CD4-positive, alpha-beta T cell treated with Interleukin-10 for 1 hour (primary cell): ENCODE measurements at places on chromosomes 16 and 17.

DNA sequence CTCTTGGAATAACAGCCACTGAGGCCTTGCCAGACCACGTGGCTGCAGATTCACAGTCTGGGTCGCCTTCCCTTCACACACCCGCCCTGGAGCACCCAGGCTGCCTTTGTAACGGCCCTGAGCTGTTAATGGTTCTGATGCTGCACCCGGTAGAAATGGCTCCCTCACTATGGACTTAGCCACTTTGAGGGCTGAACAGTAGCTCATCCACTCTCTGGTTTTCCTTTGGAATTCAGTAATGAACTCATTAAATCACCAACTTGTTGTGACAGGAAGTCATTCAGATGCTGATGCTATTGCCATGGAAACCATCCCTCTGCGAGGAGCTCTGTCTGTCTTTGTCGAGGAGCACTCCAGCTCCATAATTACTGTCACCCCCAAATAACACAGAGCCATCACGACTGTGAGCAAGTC is 59.2 kb downstream of the CDK5R1 start:
- DNase-seq = no peak

DNA sequence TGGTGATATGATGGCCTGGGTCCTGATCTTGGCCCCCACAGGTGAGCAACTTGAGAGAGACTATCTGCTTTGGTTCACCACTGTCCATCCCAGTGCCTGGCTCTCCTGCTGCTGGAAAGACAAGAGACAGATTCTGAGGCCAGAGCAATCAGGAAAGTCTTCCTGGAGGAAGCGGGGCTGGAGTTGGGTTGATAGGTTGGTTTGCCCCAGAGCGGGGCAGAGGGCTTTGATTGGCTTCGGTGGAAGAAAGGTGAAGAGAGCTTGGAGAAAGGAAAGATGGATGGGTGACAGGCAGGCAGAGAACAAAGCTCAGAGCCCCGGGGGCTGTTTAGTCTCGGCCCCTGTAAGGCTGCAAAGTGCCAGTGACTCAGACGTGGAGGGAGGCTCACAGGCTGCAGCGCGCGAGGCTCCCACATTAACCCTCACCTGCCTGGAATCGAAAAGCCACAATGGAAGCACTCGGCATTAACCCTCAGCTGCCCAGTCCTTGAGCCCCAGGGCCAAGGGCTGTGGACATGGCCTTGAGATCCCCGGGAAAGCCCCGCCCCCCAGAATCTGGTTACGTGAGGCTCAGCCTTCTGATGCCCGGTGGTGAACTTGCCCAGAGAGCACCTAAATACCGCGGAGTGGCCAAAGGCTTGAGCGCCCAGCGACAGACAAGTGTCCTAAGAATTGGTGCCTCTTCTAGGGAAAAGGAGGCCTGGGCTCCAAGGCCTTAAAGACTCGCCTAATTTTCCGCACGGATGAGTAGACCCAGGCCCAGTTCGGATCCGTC is 996 bp upstream of the CPNE2 start:
- DNase-seq = no peak

- no peak for DNase-seq
Measured at GRCh38 chr16:14308368-14308723, 237.2 kb downstream of the MRTFB start.

DNA sequence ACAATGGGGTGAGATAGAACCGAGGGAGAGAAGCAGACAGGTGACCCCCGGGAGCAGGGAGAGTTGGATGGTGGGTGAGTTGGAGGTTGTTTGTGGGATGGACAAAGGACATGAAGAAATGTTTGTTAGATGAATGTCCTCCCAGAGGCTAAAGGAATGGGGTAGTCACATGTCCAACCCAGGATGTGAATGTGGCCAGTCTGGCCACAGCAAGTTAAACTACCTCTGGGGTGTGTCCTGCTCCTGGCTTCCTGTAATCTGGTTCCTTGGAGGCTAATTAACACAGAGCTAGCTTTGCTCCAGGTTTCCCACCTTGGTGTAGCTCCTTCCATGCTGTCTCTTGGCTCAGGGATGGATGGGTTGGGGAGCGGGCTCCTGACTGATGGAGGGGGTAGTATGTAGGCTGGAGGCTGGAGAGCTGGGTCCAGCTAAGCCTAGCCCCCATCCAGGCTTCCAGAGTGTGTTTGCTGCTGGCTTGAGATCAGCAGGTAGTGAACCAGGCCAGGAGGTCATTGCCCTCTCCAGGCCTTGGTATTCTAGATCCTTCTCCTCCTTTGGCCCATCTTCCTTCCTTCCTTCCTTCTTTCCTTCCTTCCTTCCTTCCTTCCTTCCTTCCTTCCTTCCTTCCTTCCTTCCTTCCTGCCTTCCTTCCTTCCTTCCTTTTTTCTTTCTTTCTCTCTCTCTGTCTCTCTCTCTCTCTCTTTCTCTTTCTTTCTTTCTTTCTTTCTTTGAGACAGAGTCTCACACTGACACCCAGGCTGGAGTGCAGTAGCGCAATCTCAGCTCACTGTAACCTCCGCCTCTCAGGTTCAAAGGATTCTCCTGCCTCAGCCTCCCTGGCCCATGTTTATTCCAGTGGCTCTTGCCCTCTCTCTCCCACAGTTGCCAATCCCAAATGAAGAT is 28.0 kb upstream of the UBE2G1 start:
- no peak for DNase-seq

- DNase-seq = no peak
Measured at GRCh38 chr16:4801051-4801961, 1.1 kb downstream of the ROGDI start.

DNA sequence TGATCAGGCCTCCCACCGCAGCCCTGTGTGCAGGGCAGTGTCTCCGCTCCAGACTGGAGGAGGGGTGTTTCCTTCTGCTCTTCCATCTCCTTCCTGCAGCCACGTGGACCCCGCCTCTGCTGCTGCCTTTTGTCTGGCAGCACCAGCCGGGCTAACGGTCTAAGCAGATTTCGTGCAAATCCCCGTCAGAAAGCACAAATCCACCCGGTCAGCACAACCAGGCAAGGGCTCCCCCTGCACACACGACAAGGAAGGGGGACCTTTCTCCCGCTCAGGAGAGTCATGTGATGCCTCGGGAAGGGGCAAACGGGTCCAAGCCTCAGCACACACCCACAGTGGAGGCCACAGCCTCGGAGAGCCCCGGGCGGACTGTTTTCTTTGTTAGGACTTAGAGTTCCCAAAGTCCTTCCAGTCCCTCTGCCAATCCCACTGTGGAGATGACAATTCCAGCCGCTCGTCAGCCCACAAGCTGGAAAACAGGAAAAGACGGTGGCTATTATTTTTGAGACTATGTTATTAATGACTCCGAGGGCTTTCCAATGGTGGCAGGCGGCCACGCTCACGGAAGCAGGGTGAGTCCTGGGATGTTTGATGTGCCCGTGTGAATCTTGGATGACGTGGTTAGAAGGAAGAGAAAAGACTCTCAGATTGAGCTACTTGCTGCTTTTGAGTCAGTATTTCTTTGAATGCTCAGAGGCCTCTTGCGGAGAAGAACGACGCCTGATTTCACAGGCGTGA is 22.5 kb upstream of the MEAK7 start:
- no peak for DNase-seq

- no peak for DNase-seq
Measured at GRCh38 chr17:50164697-50164988, 1.2 kb upstream of the SGCA start.

DNA sequence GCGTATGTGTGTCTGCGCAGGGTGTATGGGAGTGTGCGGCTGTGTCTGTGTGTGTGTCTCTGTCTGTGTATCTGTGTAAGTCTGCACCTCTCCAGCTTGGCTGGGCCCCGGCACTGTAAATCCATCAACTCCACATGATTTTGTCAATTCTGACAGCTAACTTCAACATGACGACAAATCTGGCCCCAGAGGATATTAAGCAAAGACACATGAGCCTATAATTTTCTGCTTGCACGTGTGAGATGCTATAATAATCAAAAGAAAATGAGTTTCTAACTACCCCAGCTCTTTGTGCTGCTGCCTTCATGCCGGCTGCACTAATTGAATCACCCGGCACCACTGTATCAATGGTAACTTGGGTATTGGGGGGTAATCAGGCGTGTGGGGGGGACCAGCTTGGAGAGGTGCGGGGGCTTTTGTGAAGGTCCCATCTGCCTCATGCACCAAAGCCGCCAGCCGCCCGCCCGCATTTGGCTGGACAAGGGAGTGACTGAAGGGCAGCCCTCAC is 57.6 kb upstream of the LHX1 start:
- no peak for DNase-seq

DNA sequence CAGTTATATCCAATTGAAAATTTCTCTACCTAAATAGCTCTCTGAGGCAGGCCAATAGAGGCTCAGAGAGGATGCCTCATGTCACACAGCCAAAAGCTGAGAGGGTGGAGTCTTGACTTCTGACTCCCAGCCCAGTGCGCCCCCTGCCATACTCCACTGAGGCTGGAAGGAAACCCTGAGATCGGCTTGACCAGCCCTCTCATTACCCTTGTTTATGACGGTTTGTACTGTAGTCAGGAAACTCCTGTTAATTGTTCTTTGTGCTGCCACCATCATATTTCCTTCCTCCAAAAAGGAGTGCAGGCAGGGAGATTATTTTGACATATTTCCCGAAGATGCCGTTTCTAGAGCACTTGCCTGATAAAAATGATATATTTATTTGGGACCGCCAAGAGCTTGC is 107.9 kb downstream of the AIPL1 start:
- DNase-seq = no peak

DNA sequence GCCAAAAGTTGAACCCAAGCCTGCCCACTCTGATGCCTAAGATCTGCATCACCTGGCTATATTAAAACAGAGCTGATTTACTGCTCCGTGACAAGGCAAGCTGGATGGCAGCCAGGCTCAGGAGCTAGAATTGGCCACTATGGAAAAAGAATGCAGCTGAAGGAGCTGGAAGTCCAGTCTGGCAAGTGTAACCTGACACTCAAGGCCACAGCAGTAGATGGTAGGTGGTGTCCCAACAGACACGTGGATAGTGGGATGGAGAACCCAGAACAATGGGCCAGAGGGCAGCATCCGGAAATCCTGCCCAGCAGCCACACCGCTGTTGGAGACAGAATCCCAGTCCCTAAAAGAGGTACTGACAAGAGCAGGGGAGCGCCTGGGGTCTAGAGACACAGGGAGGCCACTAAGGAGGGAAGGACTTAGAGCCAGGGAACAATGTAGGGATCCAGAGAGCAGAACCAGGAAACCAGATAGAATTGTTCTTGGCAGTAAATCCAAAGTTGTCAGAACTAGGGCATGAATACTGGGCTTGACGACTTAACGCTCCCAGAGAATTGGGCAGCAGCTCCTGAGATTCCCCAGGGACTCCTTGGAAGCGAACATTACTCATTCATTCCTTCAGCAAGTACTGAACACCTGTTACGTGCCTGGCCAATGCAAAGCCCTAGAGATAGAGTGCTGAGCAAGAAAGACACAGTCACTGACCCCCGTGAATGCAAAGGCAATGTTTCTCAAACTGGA is 85.7 kb downstream of the CDYL2 start:
- DNase-seq = no peak

DNA sequence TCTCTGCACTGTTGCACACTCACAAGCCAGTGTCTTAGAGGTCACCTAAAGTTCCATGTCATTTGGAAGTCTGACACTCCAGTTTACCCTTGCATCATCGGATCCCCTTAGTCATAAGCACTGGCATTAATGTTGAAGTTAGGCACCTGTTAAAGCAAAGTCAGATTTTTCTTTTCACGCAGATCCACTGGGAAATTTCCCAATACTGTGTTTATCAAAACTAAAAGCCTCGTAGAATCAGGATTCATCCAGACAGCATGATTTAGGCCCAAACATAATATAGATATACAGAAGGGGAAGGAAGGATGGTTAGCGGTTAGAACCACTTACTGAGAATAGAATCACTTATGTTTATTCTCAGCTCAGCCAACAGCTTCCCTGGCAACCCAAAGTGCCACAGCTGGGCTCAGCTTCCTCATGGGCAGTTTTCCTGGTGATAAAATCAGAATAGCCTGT is 30.1 kb upstream of the HAPSTR1 start:
- no peak for DNase-seq

DNA sequence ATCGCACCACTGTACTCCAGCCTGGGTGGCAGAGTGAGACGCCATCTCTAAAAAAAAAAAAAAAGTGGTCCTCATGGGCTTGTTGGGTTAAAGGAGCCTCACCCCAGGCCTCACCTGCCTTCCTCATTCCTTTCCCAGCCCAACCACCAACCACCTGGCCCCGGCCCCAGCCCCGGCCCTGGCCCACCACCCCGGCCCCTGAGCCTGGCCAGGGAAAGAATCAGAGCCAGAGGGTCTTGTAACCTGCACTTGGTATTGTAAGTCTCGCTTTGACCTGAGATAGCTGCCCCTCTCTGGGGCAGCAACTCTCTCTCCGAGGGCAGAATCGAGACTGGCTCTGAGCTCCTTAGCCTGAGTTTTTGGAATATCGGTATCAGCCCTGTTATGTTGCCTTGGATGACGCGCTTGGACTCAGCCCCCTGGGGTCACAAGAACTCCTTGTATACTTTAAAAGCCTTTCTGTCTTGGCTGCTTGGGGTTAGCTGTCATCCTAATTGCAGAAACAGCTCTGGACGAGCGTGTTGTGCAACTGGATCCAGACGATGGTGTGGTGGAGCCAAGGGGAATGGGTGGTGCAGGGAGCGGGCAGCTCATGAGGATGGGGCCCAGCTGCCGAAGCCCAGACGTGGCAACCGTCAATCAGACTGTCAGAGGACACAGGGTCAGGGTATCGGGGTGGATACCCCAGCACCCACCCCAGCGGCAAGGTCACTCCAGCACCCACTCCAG is 14.6 kb downstream of the SMTNL2 start:
- DNase-seq = no peak

- DNase-seq = no peak
Measured at GRCh38 chr17:81740395-81740961, 28.4 kb downstream of the SLC25A10 start.

- no peak for DNase-seq
Measured at GRCh38 chr16:72797621-72798020, 250.3 kb downstream of the ZFHX3 start.

GRCh38 chr17:21677911-21678310 is 14.4 kb upstream of the KCNJ18 start:
- DNase-seq = no peak

- DNase-seq = peak; percentile 84
Measured at GRCh38 chr17:35930211-35931065, at the start of gene RDM1. TSS of gene RDM1 (minus strand) at chr17:35930773. CDS start at chr17:35930727, 46 bp downstream.

DNA sequence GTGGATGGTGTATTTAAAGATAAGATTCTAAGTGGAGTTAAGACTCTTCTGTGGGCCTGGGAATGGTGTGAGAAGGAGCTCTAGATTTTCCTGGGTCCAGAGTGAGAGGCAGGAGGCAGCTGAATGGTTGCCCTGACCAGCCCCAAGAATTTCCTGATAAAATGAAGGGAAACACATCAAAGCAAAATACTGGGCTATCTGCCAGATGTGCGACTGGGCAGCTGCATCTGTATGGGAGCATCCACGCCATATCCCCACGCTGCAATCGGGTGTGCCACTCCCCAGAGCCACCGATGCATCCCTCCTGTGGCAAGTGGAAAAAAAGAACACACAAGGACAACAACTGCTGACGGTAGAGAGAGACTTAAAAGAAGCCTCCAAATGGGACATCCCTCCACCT is 84.3 kb upstream of the COX10 start:
- DNase-seq = no peak

GRCh38 chr17:77461277-77462057 is 320.7 kb downstream of the SEC14L1 start:
- no peak for DNase-seq

DNA sequence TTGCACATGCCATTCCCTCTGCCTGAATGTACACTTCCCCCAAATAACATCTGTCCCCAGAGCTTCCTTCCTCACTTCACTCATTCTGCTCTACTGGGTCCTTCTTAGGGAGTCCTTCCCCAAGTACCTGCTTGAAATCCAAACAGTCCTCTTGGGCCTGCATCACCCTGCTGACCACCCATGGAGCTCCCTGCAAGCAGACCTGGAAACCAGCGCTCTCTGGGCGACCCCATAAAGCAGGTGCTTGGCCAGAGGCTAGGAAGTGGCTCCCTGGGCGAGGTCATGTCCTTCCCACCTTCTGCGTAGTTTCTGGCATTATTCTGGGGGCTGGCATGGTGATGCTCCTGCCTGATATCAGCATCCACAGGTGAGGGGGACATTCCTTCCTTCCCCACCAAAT is 12.2 kb upstream of the NTN1 start:
- no peak for DNase-seq
